ENCODE measurements at places on chromosomes 2 and 18.

GRCh38 chr2:236917164-236917563 is 168.5 kb upstream of the COPS8 start:
- no peak for DNase-seq

- DNase-seq: peak; percentile 37
Measured at GRCh38 chr2:97011977-97012569, 25.7 kb upstream of the FAM178B start.

GRCh38 chr18:34808389-34808788 is 98.3 kb downstream of the DTNA start:
- no peak for DNase-seq

GRCh38 chr2:26562811-26563645 is 78.1 kb downstream of the CIB4 start:
- peak; percentile 30 for DNase-seq

DNA sequence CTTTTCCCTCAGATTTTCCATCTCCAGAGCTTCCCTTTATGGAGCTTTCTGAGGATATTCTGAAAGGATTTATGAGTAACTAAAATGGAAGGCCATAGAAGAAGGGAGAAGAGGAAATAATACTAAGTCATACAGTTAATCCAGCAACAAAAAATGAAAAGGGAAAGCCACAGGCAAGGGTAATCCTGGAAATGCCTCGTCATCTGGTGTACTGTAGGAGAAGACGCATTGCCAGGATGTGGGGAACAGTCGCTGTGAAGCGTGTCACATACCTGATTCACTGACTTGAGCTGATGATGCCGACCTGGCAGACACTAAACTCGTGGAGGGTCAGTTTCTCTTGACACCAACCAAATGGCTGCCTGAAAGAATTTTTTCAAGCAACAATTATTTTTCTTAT is 34.7 kb upstream of the ALPP start:
- no peak for DNase-seq

GRCh38 chr2:36878429-36878828 is 87.9 kb downstream of the STRN start:
- DNase-seq: no peak

DNA sequence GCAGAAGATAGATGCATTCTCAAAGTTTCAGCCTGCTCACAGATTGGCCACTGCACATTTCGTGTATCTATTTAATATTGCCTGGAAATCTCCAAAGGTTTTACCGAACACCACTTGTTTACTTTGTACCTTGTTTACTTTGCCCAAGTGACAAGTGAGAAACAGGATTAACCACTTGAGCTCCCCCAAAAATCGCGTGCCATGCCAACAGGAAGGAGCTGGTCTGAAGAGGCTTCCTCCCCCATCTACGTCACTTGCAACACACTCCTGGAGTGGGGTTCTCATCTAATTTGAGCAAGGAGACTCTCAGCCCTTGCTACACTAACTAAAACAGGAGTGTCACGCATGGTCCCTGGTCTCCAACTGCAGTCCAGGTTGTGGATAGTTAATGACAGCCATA is 212.5 kb upstream of the TMEM200C start:
- no peak for DNase-seq

DNA sequence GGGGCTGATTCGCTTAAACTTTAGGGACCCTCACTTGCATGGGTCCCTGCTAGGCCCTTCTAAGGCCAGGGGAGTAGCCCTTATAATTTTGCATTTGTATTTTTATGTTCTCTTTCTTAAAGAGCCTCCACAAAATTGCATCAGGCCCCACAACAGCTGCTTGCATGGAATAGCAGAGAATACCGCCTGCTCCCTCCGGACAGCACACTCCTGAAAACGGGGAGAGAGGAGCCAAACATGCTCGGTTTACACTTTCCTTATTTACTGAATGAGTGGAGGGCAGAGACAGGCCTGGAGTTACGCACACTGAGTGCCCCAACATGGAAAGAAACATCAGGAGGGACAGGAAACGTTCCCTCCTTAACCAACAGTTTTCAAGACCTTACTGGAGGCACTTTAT is 132.2 kb downstream of the ANTXR1 start:
- DNase-seq: no peak

DNA sequence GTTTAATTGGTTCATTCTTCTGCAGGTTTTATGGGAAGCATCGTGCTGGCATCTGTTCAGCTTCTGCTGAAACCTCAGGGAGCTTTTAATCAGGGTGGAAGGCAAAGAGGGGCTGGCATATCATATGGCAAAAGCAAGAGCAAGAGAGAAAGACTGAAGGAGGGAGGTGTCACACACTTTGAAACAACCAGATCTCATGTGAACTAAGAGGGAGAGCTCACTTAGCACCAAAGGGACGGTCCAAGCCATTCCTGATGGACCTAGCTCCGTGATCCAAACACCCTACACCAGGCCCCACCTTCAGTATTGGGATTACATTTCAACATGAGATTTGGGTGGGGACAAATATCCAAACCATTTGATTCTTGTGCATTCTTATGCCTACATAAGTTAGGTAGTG is 563.1 kb downstream of the SPAG16 start:
- DNase-seq: no peak

DNA sequence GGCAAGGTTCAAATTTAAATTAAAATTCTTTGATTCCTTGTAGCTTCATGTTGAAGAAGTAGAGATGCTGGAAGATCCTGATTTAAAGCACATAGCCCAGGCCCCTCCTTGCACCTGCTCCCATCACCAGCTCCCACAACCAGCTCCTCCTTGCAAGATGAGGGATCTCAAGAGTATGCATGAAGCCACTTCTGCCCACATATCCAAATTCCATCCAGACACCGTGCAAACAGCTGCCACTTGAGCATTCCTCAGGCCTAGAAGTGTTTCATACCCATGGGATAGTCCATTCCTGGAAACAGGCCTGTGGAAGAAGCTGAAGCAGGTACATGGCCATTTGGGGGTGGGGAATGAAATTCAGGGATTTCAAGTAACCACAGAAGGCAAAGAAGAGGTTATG is 32.4 kb upstream of the ITPRID2 start:
- DNase-seq: no peak

DNA sequence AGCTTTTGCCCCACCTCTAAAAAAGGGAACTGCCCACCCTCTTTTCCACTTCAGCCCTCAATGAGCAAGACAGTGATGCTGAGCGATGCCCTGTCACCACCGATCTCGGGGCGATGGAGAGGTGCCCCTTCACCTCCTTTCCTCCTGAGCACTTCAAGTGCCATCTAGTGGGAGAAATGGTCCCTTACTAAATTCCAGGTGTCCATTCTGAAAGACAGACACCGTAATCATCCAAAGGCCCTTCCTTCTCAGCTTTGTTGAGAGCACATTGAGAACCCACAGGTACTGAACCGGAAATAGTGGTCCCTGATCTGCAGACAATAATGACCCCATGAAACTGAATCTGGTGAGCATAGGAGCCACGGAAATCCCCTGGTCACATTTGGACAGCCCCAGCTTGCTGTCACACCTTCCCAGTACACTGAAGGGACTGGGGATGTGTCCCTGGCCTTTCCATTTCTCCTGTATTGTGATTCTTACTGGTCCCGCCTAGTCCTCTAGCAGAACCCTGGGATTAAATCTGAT is 38.5 kb downstream of the KCTD18 start:
- DNase-seq: peak; percentile 37

GRCh38 chr2:60925994-60926740 is 44.8 kb downstream of the REL start:
- no peak for DNase-seq

- no peak for DNase-seq
Measured at GRCh38 chr18:76821356-76821874, 942 bp upstream of the ZNF236 start.

DNA sequence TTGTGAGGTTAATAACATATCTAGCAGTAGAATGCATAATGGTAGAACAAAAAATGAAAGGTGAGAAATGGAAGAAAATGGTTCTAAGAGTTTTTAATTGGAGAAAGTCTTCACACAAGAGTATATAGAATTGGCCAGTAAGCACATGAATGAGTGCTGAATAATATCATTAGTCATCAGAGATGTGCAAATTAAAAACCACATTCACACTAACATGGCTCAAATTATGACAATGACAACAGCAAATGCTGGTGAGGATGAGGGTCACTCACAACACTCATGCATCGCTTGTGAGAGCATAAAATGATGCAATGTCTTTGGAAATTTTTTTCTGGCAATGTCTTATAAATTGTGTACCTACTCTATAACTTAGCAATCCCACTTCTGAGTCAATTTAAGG is 1355.4 kb upstream of the ACVR2A start:
- no peak for DNase-seq

GRCh38 chr2:197140045-197140444 is 170.5 kb downstream of the ANKRD44 start:
- no peak for DNase-seq

GRCh38 chr2:4964001-4964540 is 728.1 kb upstream of the SOX11 start:
- DNase-seq: no peak

GRCh38 chr2:19000776-19001175 is 357.6 kb downstream of the OSR1 start:
- DNase-seq: no peak

DNA sequence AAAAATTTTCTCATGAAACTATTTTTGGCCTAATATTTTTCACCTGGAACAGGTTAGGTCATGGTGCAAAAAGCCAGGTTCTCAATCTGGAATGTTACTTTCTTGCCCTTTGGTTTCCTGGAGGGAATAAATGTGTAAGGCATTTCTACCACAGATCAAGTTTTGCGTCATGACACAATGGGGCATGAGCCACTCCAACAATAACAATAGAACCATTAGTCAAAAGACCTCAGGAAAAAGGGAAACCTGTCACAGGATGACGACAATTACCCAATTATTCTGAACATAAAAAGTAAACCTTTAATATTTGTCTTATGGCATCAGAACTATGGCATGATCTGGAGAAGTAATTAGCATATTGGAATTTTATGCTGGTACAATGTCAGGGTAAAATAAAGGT is 88.2 kb upstream of the HNRNPA3 start:
- DNase-seq: no peak

DNA sequence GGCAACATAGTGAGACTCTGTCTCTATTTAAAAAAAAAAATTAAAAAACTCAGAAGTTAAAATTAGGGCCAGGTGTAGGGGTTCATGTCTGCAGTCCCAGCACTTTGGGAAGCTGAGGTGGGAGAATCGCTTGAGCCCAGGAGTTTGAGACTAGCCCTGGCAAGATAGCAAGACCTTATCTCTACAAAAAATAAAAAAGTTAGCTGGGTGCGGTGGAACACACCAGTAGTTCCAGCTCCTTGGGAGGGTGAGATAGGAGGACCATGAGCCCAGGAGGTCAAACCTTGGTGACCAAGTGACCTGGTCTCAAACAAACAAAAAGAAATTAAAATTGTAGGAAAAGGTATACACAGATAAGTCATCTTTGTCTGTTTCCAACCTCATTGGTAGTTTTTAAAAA is 11.3 kb downstream of the TTLL4 start:
- no peak for DNase-seq

- DNase-seq: no peak
Measured at GRCh38 chr2:38317725-38318124, 59.3 kb downstream of the ATL2 start.

GRCh38 chr2:102187496-102188150 is 800 bp downstream of the IL1RL2 start:
- no peak for DNase-seq

GRCh38 chr2:210007895-210008294 is 5.5 kb downstream of the RPE start:
- DNase-seq: no peak

GRCh38 chr2:241180495-241180894 is 8.0 kb upstream of the ANO7 start:
- no peak for DNase-seq

DNA sequence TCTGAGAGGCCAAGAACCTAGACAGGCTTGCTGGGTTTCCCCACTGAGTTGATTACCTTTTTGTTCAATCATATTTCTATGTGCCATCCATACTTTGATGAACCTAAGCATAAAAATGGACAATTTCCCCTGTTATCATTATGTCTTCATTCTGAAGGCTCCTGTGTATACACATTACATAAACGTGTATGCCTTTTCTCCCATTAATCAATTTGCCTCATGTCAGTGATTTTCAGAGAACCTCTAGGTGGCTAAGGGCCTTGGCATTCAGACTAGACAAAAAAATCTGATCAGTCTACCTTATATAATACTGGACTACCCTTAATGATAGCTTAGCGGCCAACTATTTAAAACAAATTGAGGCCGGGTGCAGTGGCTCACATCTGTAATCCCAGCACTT is 4.1 kb upstream of the PEX13 start:
- no peak for DNase-seq

GRCh38 chr18:23250893-23251656 is 115.8 kb downstream of the CABLES1 start:
- no peak for DNase-seq

- DNase-seq: peak; percentile 47
Measured at GRCh38 chr2:176780348-176780747, 432.2 kb upstream of the HNRNPA3 start.

DNA sequence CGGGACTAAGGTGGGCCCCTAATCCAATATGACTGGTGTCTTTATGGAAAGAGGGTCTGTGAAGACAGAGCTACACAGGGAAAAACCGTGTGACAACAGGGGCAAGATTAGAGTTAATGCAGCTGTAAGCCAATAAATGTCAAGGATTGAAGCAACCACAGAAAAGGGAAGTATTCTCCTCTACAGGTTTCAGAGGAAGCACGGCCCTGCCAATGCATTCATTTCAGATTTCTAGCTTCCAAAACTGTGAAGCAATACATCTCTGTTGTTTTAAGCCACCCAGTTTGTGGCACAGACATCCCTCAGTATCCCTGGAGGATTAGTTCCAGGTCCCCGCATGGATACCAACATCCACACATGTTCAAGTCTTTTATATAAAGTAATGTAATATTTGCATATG is 48.8 kb downstream of the SPP2 start:
- no peak for DNase-seq

- no peak for DNase-seq
Measured at GRCh38 chr2:97546711-97547110, 43.0 kb downstream of the ANKRD36B start.

DNA sequence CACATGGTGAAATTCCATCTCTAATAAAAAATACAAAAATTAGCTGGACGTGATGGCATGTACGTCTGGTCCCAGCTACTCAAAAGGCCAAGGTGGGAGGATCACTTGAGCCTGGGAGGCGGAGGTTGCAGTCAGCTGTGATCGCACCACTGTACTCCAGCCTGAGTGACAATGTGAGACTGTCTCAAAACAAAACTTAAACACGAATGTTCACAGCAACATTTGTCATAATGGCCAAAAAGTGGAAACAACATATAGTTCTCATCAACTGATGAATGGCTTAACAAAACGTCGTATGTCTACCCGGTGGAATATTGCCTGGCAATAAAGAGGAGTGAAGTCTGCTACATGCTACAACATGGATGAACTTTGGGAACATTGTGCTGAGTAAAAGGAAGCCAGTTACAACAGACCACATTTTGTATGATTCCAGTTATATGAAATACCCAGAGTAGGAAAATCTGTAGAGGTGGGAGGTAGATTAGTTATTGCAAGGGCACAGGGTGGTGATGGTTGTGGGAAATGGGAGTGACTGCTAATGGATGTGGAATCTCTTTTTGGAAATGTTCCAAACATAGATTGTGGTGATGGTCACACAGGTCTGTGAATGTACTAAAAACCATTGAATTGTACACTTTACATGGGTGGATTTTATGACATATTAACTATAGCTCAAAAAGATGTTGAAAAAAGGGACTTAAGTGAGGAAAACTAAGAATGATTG is 478.2 kb downstream of the PTPRM start:
- DNase-seq: no peak

All from hippocampal formation (tissue), 2 donors.